ENCODE measurements at places on chromosomes 2 and 18.

- DNase-seq = no peak
These were observed 43.6 kb downstream of the MCFD2 start for GRCh38 chr2:46871976-46872381.

- no peak for DNase-seq
These were observed 385.5 kb downstream of the LPIN1 start for GRCh38 chr2:12131975-12132374.

GRCh38 chr2:200829258-200829655 lies 17.5 kb downstream of the BZW1 start:
- no peak for DNase-seq

- no peak for DNase-seq
These were observed 1132.9 kb upstream of the ZEB2 start for GRCh38 chr2:145652571-145653545.

GRCh38 chr2:58968885-58969284 lies 727.8 kb upstream of the FANCL start:
- no peak for DNase-seq

GRCh38 chr2:171406044-171406443 lies 27.7 kb downstream of the METTL8 start:
- no peak for DNase-seq

DNA sequence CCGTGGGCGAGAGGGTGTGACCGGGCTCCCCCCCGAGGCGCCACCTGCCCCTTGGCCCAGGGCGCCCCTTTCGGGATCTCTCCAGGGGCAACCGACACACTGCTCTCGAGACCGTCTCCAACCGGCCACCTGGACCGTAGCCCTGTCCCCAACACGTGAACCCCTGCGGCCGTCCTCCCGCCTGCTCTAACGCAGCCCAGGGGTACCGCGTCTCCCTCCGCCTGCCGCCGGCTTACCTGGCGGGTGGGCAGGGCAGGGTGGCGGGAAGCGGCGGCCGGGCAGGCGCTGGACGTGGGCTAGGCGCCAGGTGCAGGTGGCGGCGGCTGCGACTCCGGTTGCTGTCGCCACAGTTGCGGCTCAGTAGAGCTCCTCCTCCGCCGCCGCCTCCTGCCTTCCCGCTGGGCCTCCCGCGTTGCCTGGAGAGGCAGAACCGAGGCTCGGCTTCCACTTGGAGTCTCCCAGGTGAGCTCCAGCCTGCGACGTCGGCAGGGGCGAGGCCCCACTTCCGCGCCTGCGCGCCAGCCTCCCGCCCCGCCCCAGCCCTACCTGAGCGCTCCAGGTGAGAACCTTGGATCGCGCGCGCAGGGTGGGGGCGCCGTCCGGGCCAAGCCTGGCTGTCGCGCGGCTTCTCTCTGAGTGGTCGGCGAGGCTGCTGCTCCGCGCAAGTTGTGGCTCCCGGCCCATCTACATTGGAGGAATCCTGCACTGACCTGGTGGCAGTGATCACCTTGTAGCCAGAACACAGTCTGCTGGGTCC lies at the start of gene GALNT3:
TSS of gene GALNT3 (minus strand) at position 469 of the 757 bp plus-strand sequence. CDS start 23,547 bp downstream, outside the sequence.
- DNase-seq = no peak

- DNase-seq = no peak
These were observed 256.3 kb upstream of the PKDCC start for GRCh38 chr2:41791523-41791922.

DNA sequence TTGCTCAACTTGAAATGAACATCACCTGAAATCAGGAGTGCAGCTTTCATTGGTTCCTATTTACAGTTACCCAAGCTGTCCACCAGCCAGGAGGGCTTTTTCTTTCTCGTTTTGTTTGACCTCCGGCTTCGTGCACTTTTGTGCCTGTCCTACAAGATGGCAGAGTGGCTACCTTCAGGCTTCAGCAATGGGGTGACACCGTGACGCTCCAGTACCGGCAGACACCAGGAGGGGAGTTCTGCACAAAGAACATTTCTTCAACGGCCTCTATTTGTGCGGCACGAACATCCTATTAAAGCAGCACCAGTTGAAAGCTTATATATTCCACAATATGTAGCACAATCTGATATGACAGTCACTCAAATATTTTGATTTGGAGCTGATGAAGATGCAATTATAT lies 18.3 kb downstream of the RNASEH1 start:
- no peak for DNase-seq

DNA sequence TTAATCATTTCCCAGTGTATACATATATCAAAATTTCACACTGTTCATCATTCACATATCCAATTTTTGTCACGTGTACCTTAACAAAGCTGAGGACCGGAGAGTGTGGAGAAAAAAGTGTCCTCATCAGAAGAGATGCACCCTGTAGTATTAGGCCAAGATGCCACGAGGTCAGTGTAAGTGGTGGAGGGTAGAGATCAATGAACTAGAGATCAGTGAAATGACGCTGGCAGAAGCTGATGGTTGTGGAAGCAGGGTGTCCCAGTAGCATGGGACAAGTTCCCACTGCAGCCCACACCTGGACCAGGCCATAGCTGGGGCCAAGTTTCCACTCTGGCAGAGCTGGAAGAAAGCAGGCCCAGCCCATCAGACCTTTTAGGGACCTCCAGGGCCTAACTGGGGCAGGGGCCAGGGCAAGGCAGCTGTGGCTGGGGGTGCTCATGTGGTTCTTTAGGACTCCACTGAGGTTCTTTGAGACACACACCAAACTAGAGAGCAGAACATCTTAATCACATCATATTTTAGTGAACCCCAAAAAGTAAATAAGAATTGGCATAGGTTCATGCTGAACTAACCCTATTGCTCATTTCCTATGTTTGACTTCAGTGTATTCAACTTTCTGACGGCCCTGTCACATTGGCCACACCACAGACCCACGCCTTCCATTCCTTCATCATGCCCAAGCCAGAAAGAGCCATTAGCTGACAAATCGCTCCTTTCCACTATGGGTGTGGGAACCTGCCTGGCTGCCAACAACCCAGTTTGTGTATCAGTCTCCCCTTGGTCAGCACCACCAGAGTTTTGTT lies 21.6 kb upstream of the GPR55 start:
- DNase-seq = no peak

- DNase-seq = no peak
These were observed 43.5 kb downstream of the DOK6 start for GRCh38 chr18:69444221-69444620.

DNA sequence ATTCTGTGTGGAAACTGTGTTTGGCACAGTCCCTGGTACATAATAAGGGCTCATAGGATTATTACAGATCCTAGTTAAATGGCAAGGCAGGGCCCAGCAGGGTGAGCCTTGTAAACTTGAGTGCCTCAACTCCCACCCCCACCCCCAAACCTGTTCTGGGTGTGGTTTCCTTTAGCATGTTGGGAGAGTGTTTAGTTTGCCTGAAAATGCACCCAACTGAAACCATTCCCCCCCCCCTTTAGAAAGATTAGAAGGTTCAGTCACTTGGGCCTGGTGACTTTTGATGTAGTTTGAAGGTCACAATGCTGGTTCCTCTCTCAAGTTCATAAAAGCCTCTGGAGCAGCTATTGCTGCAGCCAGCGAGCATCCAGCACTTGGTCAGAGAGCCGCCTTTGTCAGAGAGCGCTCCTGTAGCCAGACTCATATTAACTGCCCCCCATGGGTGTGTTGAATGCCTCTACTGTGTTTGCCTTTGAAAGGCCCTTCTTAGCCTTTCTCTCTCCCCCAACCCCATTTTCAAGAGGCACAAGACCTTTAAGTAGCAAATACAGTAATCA lies 113.7 kb downstream of the SPTBN1 start:
- DNase-seq = no peak

DNA sequence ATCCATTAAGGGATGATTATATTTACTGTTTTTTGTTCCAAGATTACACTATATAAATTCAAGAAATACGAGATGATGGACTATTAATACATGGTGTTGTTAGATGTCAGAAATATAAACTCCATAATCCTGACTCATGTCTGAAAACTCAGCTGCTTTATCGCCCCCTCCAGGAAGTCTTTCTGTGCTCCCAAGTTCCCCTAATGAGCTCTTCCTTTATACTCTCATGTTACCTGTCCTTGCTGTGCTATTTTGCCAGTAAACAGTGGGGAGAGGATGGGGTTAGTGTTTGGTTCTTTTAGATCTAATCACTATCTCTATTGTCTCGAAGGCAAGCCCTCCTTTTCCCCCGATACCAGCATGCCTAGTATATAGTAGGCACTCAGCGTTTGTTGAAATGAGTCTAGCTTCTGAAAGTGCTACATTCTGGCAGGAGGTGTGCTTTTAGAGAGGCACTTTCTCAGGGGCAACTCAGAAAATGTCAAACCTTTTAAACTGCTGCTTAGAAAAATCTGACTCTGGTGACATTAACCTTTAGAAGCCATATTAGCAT lies 21.4 kb upstream of the BARD1 start:
- DNase-seq = no peak

- DNase-seq = no peak
These were observed 5.0 kb upstream of the FARP2 start for GRCh38 chr2:241350878-241351639.

DNA sequence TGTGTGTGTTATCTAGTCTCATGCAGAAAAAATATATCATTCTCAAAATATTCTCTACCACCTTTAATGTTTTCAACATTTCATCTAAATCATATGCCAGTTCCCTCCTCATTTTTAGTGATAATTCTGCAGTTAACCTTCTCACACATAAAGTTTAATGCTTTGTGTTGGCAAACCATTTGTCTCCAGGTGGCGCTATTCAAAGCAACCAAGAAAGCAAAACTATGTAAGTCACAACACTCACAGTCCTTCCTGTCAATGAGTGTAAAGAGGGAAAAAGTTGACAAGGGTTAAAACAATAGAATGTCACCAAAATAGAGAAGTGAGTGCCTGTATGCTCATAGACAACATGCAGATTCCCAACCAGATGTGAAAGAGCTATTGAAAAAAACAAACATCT lies 961.6 kb upstream of the LRRTM1 start:
- DNase-seq = no peak

DNA sequence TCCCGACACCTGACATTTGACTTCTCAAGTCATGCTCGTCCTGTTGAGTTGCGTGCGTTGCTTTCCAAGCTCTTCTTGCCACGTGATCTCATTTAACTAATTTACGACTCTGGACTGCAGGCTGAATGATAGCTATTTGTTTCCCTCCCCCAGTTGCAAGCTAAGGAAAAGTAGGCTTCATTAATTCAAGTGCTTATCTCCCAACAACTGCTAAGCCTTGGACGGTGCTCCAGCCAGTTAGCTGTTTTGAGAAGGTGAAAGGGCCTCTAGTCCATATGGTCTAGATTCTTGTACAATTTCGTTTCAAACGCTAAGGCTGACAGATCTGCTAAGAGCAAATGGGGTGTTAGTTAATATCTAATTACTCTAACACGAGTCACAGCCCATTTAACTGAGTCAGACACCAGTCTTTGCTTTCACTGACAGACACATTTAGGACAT lies 21.1 kb downstream of the GPR45 start:
- DNase-seq = no peak

- DNase-seq = no peak
These were observed 26.5 kb upstream of the ZNF516 start for GRCh38 chr18:76521417-76522121.

- DNase-seq = no peak
These were observed 40.6 kb upstream of the TLK1 start for GRCh38 chr2:171201271-171201670.

DNA sequence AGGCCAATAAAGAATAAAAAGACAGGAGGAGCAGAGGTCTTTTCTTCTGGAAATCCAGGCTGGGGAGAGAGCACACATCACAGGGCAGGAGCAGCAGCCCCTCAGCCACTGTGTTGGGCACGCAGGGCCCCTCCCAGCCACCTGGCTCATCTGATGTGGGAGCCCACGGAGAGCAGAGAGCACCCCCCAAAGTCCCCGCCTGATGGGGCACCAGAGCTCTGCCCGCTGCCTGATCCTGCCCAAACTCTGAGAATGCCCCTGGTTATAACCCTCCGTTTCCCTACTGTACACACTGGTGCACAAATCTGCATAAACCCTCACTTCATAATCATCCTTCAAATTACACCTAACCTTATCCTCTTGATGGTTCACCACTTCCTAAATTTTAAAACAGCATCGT lies 111.3 kb downstream of the HDAC4 start:
- no peak for DNase-seq

- no peak for DNase-seq
These were observed 15.2 kb downstream of the TSPYL6 start for GRCh38 chr2:54240515-54241469.

Measured in stimulated activated CD8-positive, alpha-beta memory T cell treated with anti-CD3 and anti-CD28 coated beads, Interleukin-7, amount 100 ng/mL, for 1 hour (primary cell).